ENCODE measurements at places on chromosomes 6 and 20.

GRCh38 chr6:127083231-127083962 is 35.1 kb upstream of the RSPO3 start:
- DNase-seq: no peak

DNA sequence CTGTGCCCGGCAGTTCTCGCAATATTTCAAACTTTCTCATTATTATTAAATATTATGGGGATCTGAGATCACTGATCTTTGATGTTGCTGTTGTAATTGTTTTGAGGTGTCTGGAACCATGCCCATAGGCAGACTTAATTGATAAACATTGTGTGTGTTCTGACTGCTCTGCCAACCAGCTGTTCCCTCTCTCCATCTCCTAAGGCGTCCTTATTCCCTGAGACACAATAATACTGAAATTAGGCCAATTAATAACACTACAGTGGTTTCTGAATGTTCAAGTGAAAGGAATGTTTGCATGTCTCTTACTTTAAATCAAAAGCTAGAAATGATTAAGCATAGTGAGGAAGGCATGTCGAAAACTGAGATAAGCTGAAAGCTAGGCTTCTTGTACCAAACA is 7.6 kb downstream of the MAPK14 start:
- DNase-seq: no peak

GRCh38 chr6:165817771-165818170 is 154.7 kb upstream of the PDE10A start:
- no peak for DNase-seq

DNA sequence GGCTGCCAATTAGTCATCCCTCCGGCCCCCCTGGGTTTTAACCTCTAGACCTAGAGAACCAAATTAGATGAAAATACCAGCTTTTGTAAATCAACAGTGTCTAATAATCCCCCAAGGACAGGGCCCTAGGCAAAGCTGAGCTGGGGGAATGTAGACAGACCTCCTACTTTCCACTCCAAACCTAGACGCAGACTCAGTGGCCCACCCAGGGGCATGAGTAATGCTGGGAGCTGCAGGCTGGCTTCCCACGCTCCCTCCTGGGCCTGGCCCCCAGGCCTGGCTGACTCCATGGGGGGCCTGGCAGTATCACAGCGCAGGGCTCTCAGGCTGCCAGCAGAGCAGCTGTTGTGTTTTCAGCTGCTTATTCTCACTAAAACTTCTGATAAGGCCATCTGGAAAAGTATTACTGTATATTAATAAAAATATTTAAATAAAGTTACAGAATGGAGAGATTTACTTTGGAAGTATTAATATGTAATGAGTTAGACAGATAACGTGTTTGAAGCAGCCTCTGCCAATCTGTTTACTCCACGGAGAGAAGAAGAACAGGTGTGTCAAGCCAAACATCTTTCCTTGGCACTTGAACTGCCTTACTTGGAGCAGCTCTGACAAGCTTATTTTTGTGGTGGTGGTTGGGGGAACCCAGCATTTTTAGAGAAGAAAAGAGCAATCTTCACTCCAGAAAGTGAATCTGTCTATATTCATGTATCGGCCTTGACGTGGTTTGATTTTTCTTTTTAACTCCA is 144.0 kb upstream of the AGPAT4 start:
- peak; percentile 38 for DNase-seq

- no peak for DNase-seq
Measured at GRCh38 chr6:56787209-56787608, 144.5 kb upstream of the DST start.

DNA sequence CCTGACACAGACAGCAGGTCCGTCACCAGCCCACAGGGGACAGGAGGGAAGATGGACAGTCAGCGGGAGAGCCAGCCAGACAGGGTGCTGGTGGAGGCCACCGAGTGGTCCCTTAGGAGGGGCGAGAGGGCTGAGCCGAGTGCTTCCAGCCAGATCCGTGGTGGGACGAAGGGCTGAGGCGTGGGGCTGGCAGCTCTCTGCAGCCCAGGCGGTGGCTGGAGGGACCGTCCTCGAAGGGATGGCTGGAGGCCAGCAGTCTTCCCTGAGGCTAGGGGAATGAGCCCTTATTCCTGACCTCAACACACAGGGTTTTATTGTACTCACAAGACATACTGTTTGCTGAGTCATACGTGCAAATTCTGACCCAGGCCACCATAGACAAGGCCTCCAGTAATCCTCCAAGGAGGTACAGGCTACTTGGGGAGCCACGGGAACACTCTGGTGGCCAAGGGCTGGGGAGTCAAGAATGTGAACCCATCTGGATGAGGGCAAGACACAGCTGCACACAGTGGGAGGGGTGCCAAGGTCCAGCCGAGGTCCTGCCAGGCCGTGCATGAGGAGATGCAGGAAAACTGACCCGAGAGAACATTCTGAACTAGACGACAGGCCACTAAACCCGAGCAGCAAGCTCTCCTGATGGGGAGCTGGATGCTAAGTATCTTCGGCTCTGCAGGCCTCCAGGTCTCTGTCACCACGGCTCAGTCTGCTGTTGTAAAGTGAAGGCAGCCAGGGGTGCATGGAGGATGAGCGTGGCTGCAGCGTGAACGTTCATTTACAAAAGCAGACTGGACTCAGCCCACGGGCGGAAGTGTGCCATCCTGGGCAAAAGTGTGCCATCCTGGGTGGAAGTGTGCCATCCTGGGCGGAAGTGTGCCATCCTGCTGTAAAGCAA is 242.5 kb downstream of the TTLL2 start:
- peak; percentile 74 for DNase-seq

GRCh38 chr6:15260099-15260821 is 14.4 kb downstream of the JARID2 start:
- DNase-seq: no peak

GRCh38 chr20:52127309-52127708 is 64.3 kb downstream of the ZFP64 start:
- DNase-seq: no peak

GRCh38 chr20:63230800-63231268 is 4.9 kb upstream of the BIRC7 start:
- no peak for DNase-seq

DNA sequence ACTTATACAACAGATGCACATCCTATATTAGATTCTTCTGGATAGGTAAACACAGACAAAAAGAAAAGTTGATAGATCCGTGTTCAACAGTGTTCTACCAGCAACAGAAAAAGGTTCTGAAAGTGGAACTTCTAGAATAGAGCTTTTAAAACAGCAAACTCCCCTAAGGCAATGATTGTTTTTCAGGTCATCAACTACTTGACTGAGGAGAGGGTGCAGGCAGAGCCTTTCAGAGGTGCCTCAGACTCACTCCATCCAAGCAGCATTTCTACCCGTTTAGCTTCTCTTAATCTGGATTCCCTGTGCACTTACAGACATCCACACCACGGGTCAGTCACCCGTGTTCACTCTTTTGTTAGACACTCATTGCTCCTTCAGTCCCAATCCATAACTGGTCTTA is 28.9 kb downstream of the FYN start:
- no peak for DNase-seq

DNA sequence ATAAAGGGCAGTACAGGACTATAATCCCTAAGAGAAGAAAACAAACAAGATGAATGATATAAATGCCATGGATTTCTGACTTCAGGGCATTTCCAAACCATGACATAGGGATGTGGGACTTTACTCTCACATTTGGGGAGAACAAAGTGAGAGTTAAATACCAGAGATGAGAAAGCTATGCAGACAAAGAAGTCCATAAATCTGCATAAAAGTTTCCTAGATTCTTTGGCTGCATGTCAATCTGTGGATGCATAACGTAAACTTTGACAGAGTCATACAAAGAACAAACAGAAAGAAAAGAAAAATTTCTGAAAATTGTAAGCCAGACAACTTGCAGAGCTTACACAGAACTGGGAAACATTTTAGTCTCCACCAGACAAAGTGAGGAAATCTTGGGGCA is 11.7 kb downstream of the EPM2A start:
- no peak for DNase-seq

GRCh38 chr20:6122873-6123648 is at the start of gene FERMT1:
Gene FERMT1 (minus strand): TSS chr20:6123030. CDS start chr20:6119554, 3,476 bp downstream.
- DNase-seq: no peak

DNA sequence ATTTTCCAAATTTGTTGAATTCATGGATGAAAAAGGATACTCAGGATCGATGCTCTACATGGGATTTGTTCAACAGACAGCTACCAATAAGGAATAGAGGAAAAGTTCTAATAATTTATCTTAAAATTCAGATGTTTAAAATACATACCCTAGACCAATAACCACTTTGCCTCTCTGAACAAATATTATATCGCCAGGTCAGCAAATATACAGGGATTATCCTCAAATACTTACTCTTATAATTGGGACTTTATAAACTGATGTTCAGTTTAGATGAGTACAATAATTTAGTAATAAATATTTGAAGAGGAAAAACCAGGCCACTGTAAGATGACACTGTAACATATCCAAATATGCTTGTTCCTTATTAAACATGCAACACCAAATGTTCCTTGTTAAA is 268.7 kb downstream of the DOK5 start:
- no peak for DNase-seq

DNA sequence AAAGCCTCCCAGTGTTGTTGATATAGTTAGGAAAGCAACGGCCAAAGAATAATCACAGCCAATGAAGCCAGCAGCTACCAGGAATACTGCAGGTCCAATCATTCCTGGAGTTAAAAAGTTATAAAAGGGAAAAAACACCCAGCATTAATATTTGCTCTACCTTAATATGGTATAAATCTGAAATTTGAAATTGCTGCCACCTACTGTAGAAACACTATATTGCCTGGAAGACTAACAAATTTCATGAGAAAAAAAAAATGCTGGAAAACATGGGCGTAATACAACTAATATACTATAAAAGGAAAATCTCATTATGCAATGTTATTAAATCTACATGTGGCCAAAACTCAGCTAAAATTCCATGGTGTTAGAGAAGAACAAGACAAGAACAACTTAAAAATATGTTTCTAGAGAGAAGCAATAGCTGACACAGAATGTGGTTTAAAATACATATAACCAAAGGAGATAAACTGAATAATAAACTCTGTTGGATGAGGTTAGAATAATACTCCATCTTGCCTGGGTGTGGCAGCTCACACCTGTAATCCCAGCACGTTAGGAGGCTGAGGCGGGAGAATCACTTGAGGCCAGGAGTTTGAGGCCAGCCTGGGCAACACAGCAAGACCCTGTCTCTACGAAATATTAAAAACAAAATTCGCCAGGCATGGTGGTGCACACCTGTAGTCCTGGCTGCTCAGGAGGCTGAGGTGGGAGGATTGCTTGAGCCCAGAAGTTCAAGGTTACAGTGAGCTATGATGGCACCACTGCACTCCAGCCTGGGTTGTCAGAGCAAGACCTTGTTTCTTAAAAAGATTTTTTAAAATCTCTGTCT is 43.1 kb downstream of the SLC17A5 start:
- DNase-seq: no peak

- no peak for DNase-seq
Measured at GRCh38 chr6:137893726-137894125, 26.7 kb downstream of the TNFAIP3 start.

DNA sequence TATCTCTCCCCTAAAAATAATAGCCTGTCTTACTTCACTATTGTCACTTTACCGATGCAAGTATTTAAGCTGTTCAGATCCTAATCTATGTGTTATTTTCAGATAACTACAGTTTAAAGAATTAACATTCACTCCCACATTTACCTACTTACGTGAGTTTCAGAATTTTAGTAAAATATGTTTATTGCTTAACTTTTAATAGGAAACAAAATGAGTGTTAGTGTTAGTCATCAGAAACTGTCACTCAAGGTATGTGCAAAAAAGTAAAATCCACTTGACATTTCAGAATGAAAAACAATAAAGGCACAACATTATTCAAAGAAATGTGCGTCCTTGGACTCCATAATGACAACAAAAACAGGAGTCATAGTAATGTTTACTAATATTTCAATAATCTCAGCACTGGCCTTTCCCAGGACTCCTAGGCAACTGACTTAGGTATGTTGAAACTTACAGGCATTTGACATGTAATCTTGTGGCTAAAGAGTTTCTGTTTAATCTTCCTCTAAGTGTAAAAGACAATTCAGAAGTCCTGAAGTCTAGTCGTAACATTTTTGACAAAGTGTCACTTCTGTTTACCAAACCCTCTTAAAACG is 4.5 kb downstream of the ATXN1 start:
- no peak for DNase-seq

GRCh38 chr6:39850736-39851297 is 58.6 kb downstream of the DAAM2 start:
- no peak for DNase-seq

DNA sequence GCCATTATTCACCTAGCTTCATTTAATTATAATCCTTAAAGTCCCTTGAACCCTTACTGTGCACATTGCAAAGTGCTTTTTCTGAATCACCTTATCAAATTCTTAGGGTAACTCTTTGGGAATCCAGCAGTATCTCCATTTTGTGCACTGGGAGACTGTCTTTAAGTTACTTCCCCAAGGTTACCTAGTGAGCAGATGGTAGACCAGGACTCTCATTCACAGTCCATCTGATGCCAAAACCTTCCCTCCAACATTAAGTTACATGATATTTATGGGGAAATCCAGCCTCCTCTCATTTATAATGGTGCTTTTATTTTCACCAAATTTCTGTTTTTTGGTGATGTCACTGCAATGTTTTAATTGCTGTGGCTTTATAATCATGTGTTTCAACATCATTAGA is 75.7 kb downstream of the NCOA7 start:
- no peak for DNase-seq

Measured in tibial nerve (tissue), 4 donors.